ENCODE measurements at places on chromosomes 1 and 21.

GRCh38 chr1:67831850-67832513, 1.3 kb downstream of the GNG12 start:
- H3K27me3 ChIP-seq = no peaks in the 10 kb centered on the region
- no peak for DNase-seq
- H3K4me3 ChIP-seq = peak overlapping the region; percentile 96
- peaks cover 1% of the 10 kb centered on the region for H3K4me1 ChIP-seq

- peaks cover 12% of the 10 kb centered on the region for H3K4me1 ChIP-seq
- H3K36me3 ChIP-seq = no peaks in the 10 kb centered on the region
- no peak overlapping the region for H3K4me3 ChIP-seq
- DNase-seq = no peak
- no peak overlapping the region for H3K27ac ChIP-seq
Measured at GRCh38 chr1:24344090-24344742, 25.1 kb downstream of the GRHL3 start.

GRCh38 chr1:41900603-41901444, 17.9 kb downstream of the HIVEP3 start:
- no peak for DNase-seq
- H3K36me3 ChIP-seq = no peaks in the 10 kb centered on the region
- peaks cover 2% of the 10 kb centered on the region for H3K4me1 ChIP-seq
- H3K27ac ChIP-seq = no peak overlapping the region

- no peaks in the 10 kb centered on the region for H3K4me1 ChIP-seq
- no peak overlapping the region for H3K4me3 ChIP-seq
- no peaks in the 10 kb centered on the region for H3K27me3 ChIP-seq
- no peaks in the 10 kb centered on the region for H3K36me3 ChIP-seq
- no peak for DNase-seq
Measured at GRCh38 chr1:218384581-218384993, 39.5 kb downstream of the TGFB2 start.

DNA sequence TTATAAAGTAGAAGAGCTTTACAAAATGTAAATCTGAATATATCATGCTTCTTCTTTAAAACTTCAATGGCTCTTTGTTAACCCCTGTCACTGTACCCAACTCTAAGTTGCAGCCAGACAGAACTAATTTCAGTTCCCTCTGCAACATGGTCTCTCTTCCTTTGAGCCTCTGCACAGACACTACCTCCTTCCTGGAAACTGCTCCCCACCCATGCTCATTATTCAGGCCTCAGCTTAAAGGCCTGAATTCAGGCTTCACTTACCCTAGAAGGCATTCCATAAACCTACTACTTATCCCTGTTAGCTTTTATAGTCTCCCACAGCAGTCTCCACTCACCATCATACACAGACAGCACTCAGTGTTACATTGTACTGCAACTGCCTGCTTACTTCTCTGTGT, 2.6 kb upstream of the EEIG2 start:
- H3K4me3 ChIP-seq = no peak overlapping the region
- no peak for DNase-seq
- peaks cover 1% of the 10 kb centered on the region for H3K4me1 ChIP-seq
- no peak overlapping the region for H3K27ac ChIP-seq
- H3K36me3 ChIP-seq = no peaks in the 10 kb centered on the region

GRCh38 chr1:85048296-85049064, at the start of gene MCOLN3:
MCOLN3 (minus strand) TSS chr1:85048500; CDS start chr1:85045360, 3,140 bp downstream.
- no peak within 1 kb of the TSS for H3K27ac ChIP-seq
- no peak for DNase-seq
- no peaks in the 10 kb centered on the region for H3K4me1 ChIP-seq
- peaks cover 20% of the 10 kb centered on the region for H3K27me3 ChIP-seq
- no peaks in the 10 kb centered on the region for H3K36me3 ChIP-seq

DNA sequence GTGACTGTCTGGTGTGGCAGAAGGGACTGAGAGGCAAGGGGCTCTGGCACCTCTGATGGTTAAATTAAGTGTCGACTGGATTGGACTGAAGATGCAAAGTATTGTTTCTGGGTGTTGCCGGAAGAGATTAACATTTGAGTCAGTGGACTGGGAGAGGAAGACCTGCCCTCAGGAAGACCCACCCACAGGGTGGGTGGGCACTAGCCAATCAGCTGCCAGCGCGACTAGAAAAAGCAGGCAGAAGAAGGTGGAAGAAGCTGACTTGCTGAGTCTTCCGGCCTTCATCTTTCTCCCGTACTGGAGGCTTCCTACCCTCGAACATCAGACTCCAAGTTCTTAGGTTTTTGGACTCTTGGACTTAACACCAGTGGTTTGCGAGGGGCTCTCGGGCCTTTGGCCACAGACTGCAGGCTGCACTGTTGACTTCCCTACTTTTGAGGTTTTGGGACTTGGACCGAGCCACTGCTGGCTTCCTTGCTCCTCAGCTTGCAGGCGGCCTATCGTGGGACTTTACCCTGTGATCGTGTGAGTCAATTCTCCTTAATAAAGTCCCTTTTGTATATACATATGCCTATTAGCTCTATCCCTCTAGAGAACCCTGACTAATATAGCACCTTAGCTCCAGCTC, 79.6 kb downstream of the KAZN start:
- no peaks in the 10 kb centered on the region for H3K36me3 ChIP-seq
- DNase-seq = no peak
- 0 out of 2 replicates have a peak, but pooled peaks cover 5% of the 10 kb centered on the region for H3K4me1 ChIP-seq
- no peak overlapping the region for H3K4me3 ChIP-seq

DNA sequence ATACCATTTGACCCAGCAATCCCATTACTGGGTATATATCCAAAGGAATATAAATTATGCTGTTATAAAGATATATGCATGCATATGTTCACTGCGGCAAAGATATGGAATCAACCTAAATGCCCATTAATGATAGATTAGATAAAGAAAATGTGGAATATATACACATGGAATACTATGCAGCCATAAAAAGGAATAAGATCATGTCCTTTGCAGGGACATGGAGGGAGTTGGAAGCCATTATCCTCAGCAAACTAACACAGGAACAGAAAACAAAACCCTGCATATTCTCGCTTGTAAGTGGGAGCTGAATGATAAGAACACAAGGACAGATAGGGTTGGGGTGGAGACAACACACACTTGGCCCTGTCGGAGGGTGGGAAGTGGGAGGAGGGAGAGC, 19.8 kb upstream of the REG4 start:
- no peak for DNase-seq
- no peaks in the 10 kb centered on the region for H3K36me3 ChIP-seq
- H3K27ac ChIP-seq = no peak overlapping the region
- no peak overlapping the region for H3K4me3 ChIP-seq
- no peaks in the 10 kb centered on the region for H3K4me1 ChIP-seq

- H3K27ac ChIP-seq = no peak overlapping the region
- H3K4me3 ChIP-seq = no peak overlapping the region
- no peaks in the 10 kb centered on the region for H3K27me3 ChIP-seq
- no peaks in the 10 kb centered on the region for H3K36me3 ChIP-seq
Measured at GRCh38 chr1:203126151-203126865, 1.2 kb upstream of the ADORA1 start.

GRCh38 chr21:18617291-18617690, 213.7 kb upstream of the TMPRSS15 start:
- no peak for DNase-seq
- H3K36me3 ChIP-seq = no peaks in the 10 kb centered on the region
- no peak overlapping the region for H3K4me3 ChIP-seq
- H3K27me3 ChIP-seq = no peaks in the 10 kb centered on the region

All from iPS DF 6.9 (cell line).